ENCODE measurements at places on chromosomes 12 and 14. TPM values are rescaled to one million over a fixed set of nuclear protein-coding genes. Genes with fewer than 3 reads are reported as not detected.

CLEC4E gene
- polyA plus RNA-seq = 112 TPM

KRT73 gene
- polyA plus RNA-seq = 0.07 TPM

NAB2 gene
- 16.7 TPM for polyA plus RNA-seq

PLCZ1 gene
- polyA plus RNA-seq = not detected

TSPAN9 gene
- polyA plus RNA-seq = 23.0 TPM

KIF5A gene
- polyA plus RNA-seq = 0.06 TPM

PRIMA1 gene
- 0.78 TPM for polyA plus RNA-seq

DCAF5 gene
- 20.2 TPM for polyA plus RNA-seq

CRACR2A gene
- 4.1 TPM for polyA plus RNA-seq

NRXN3 gene
- 2.1 TPM for polyA plus RNA-seq

PTPRO gene
- 4.1 TPM for polyA plus RNA-seq

TAS2R30 gene
- 0.12 TPM for polyA plus RNA-seq

HOXC12 gene
- polyA plus RNA-seq = not detected

THTPA gene
- polyA plus RNA-seq = 7.7 TPM

RERG gene
- polyA plus RNA-seq = 6.4 TPM

PDZRN4 gene
- polyA plus RNA-seq = 0.28 TPM

TTC6 gene
- polyA plus RNA-seq = 3.4 TPM

CCDC177 gene
- polyA plus RNA-seq = not detected

SDSL gene
- polyA plus RNA-seq = 10.6 TPM

MMP17 gene
- 5.6 TPM for polyA plus RNA-seq

RBM23 gene
- 58.1 TPM for polyA plus RNA-seq

CFAP73 gene
- 14.6 TPM for polyA plus RNA-seq

GZMB gene
- 15.7 TPM for polyA plus RNA-seq

ENDOU gene
- 0.45 TPM for polyA plus RNA-seq

RPL36AL gene
- polyA plus RNA-seq = 343 TPM

ADAM21 gene
- 0.14 TPM for polyA plus RNA-seq

TSHR gene
- 0.04 TPM for polyA plus RNA-seq

CLEC2A gene
- not detected for polyA plus RNA-seq

PLEKHD1 gene
- 0.11 TPM for polyA plus RNA-seq

MYO1H gene
- polyA plus RNA-seq = 0.06 TPM

AKAP5 gene
- polyA plus RNA-seq = 0.63 TPM

VRTN gene
- polyA plus RNA-seq = not detected

C14orf39 gene
- polyA plus RNA-seq = 0.02 TPM

Measured in lung (tissue), 17 donors.